ENCODE measurements at places on chromosomes 1 and 21.

- DNase-seq: no peak
Measured at GRCh38 chr1:175863299-175864050, 120.1 kb upstream of the TNR start.

- DNase-seq: no peak
Measured at GRCh38 chr1:58584082-58584895, 7.2 kb upstream of the TACSTD2 start.

DNA sequence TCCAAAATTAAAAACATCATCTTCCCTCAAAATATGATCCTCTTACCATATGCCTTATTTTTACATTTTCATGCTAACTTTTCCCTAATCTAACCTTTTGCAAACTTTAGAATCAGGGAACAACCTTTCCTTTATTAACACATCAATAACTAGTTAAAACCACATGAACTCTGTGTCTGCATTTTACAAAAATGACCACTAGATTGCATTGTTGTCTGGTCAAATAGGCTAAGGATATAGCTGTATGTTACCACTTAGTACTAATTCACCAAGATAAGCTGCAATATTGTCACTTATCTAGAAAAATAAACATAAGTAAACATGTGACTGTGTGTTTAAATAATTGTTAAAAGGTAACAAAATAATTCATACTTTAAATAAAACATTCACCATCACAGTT is 82.3 kb downstream of the DENND1B start:
- DNase-seq: no peak

- DNase-seq: no peak
Measured at GRCh38 chr1:34800214-34800613, 7.4 kb downstream of the GJA4 start.

- DNase-seq: no peak
Measured at GRCh38 chr1:43731867-43732531, 24.7 kb downstream of the ST3GAL3 start.
